Sigmoid colon (tissue), 7 donors: ENCODE measurements at places on chromosomes 11 and 22. TPM values are rescaled to one million over a fixed set of nuclear protein-coding genes. Genes with fewer than 3 reads are reported as not detected.

The TNNT3 gene
- not detected for total RNA-seq

The SYT12 gene
- not detected for total RNA-seq

GRCh38 chr11:134181707-134182106 is 42.1 kb downstream of the NCAPD3 start:
- no peak for DNase-seq

GRCh38 chr22:35900483-35901168 is 128.0 kb downstream of the RBFOX2 start:
- DNase-seq, result no peak

The C1QTNF4 gene
- 15.5 TPM for total RNA-seq

DNA sequence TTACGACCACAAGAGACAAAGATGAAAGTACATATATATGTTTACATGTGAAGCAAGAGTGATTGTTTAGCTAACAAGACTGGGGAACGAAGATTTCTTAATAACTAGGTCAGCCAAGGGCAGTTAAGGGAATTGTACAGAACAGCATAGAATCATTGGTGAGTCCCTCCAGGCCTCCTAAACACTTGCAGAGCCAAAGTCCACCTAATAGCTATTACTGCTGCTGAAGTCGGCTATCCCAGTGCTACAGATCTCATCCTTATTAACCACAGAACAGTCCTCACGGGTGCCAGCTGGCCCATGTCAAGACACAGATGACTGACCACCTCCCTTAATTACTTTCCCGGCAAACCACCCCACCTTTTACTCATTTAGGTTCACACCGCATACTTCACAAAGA is 68.5 kb upstream of the OPCML start:
- DNase-seq, result no peak

- no peak for DNase-seq
Observed at GRCh38 chr22:40187389-40187788, 9.7 kb downstream of the TNRC6B start.

The RCOR2 gene
- 0.71 TPM for total RNA-seq

DNA sequence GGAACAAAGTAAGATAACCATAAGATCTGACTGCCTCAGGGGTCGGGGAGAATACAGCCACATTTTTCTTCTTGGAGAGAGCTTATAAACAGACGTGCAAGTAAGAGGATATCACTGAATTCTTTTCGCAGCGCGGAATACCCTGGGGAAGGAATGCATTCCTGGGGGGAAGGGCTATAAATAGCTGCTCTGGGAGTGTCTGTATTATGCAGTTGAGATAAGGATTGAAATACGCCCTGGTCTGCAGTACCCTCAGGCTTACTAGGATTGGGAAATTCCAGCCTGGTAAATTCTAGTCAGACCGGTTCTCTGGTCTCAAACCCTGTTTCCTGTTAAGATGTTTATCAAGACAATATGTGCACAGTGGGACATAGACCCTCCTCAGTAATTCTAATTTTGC is 1491.7 kb upstream of the RAG2 start:
- DNase-seq, result no peak

- no peak for DNase-seq
Observed at GRCh38 chr11:68704887-68705286, 20.5 kb downstream of the GAL start.

DNA sequence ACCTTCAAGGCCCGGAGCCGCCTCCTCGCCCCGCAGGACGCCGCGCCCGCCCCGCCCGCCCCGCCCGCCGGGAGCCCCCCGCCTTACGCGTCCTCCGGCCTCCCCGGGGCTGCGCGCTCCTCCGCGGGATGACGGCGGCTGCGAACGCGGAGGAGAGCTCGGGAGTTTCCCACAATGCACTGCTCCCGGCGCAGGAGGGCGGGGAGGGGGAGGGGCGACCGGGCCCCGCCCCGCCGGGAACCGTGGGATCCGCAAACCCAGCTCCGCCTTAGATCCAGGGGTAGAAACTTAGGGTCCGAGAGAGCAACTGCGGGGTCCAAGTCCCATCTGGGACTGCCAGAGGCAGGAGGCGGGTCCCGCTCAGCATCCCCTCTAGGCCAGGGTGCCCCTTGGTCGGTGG is at the start of gene CEND1:
CEND1 (minus strand) TSS at position 148 of the 400 bp plus-strand sequence. CDS start 1,514 bp downstream, outside the sequence.
- no peak for DNase-seq

The CHADL gene
- total RNA-seq, result 16.8 TPM

The ARFIP2 gene
- 33.9 TPM for total RNA-seq

The SHANK2 gene
- total RNA-seq, result 13.3 TPM

DNA sequence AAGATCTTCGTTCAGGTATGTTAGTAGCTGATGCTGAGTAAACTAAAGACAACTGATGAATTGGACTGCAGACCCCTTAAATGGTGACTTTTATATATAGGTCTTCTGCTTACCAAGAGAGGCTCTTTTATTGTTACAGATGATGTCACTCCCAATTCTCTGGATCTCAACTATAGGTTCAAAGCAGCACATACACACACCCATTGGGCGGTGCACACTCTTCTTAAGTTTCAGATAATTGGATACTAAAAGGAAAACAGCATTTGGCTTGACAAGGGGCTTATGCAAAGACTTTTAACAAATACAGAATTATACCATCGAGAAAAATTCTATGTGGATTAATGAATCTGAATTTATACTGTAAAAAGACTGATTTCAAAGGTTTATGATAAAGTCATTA is at the start of gene PTH:
PTH (minus strand) TSS at position 69 of the 400 bp plus-strand sequence. CDS start 3,142 bp downstream, outside the sequence.
- DNase-seq, result no peak

- no peak for DNase-seq
Observed at GRCh38 chr11:13082588-13082987, 73.5 kb downstream of the RASSF10 start.

The CCDC90B gene
- 46.1 TPM for total RNA-seq

GRCh38 chr22:48238966-48239365 is 1476.5 kb downstream of the TBC1D22A start:
- DNase-seq, result no peak

GRCh38 chr11:70046089-70046488 is 32.0 kb upstream of the ANO1 start:
- no peak for DNase-seq

The HOATZ gene
- not detected for total RNA-seq

DNA sequence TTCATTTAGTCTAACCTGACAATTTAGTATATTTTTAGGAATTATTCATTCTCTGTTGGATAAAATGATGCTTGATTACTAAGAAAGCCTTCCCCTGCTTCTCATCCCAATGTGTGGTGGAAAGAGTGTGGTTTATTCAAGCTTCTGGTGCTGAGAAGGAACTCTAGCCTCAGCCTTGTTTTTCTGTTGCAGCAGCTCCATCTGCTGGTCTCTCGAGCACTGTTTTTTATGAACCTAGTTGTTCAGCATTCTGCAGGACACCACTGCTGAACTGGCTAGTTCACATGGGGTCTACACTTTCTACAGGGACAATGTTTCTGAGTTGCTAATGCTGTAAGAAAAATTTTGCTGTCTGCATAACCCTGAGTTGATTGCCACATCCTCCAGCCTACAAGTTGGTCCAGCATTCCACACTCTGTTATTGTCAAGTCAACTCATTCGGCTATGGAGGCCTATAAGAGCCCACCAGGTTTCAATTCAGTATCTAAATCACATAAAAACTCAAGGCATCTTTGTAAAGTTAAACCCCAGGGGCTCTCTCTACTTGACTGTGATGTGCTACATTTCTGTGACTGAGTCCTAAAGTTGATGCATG is 14.3 kb downstream of the OR2AG2 start:
- no peak for DNase-seq

The EXPH5 gene
- 0.49 TPM for total RNA-seq

The CATSPER1 gene
- not detected for total RNA-seq

GRCh38 chr11:86228269-86229038 is 16.1 kb upstream of the EED start:
- no peak for DNase-seq

DNA sequence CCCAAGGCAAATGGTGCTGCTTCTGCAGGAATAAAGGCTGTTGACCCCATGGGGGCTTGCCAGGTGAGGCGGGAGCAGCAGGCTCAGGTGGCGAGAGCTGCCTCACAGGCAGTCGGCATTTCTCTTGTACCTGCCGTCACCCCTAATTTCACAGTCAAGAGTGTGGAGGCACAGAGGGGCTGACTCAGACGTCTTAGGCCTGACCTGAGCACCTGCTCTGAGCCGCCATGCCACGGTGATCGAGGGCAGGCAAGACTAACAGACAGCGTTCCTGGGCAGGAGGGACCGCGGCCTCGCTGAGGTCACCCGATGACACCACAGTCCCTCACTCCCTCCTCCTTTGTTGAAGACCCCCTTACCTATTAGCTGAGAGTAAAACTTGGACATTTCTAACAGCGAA is 5.2 kb downstream of the ALG12 start:
- no peak for DNase-seq

The GRAP2 gene
- total RNA-seq, result 1.8 TPM

DNA sequence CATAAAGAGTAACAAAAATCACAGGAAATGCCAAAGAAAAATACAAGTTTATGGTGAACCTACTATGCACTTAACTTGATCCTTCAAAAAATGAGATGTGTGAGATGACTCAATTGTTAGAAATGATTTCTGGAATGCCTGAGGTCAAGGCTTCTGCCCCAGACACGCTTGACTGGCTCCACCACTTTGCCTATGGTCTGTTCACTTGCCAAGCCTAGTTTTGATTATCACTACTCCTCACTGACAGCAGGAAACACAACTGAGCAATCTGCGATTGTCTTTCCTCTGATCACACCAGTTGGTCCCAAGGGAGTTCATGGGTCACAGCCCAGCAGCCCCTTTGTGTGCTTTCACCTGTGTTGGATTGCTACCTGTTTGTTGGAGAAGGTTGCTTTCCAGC is 20.6 kb upstream of the PRDM10 start:
- no peak for DNase-seq

DNA sequence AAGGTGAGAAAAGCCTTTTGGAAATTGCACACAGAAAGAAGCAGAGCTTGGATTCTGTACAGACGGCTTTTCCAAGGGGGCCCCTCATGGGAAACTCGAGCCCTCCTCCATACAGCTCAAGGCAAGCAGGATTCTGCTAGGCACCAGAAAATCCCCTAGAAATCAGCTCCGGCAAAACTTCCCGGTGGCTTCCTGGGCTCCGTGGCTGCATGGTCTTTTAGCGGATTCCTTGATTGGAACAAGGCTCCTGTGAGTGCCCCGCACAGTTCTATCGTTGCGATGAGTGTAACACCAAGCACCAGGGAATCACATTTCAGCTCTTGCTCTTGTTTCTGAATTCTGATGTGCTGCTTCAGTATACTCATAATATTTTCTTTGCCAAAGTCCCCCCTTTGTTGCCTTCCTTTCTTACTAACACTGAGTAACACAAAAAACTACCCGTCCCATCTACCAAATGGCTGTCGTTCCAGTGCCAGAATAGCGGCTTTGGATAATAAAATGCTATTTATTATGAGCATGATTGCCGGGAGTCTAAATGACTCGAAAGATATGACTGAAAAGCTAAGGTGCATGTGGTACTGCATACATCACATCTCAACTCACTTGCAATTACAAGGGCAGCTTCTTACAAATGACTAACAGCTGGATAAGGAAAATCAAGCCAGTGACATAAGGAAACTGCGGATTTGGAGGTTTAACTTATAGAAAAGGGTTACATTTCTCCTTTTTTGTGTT is 494.1 kb downstream of the DLG2 start:
- no peak for DNase-seq

- DNase-seq, result no peak
Observed at GRCh38 chr22:16783930-16784354, 41.3 kb downstream of the XKR3 start.

The SNX32 gene
- 0.27 TPM for total RNA-seq

- DNase-seq, result no peak
Observed at GRCh38 chr22:44183287-44183588, 2.5 kb downstream of the PARVG start.

The SMC1B gene
- total RNA-seq, result not detected

- DNase-seq, result no peak
Observed at GRCh38 chr11:117668321-117668751, 128.7 kb downstream of the DSCAML1 start.

DNA sequence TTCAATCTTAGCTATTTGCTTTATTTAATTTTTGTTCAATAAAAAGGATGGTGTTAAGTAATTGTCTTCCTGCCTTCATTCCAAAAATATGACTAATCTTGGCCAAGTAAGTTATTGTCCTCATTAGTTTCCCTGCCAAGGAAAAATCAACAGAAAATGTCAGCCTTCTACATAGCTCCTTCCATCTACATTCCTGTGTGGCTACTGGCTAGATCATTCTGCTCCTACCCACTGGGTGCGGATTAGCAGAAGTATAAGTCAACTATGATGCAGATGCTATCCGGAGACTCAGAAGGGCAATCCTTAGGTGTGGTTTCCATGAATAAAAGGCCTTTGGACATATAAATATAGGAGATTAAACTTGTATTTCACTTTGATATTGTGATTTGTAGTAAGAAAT is 154.4 kb downstream of the SBF2 start:
- no peak for DNase-seq

GRCh38 chr11:134995741-134996140 is 583.7 kb upstream of the B3GAT1 start:
- DNase-seq, result no peak

The APOA1 gene
- not detected for total RNA-seq

DNA sequence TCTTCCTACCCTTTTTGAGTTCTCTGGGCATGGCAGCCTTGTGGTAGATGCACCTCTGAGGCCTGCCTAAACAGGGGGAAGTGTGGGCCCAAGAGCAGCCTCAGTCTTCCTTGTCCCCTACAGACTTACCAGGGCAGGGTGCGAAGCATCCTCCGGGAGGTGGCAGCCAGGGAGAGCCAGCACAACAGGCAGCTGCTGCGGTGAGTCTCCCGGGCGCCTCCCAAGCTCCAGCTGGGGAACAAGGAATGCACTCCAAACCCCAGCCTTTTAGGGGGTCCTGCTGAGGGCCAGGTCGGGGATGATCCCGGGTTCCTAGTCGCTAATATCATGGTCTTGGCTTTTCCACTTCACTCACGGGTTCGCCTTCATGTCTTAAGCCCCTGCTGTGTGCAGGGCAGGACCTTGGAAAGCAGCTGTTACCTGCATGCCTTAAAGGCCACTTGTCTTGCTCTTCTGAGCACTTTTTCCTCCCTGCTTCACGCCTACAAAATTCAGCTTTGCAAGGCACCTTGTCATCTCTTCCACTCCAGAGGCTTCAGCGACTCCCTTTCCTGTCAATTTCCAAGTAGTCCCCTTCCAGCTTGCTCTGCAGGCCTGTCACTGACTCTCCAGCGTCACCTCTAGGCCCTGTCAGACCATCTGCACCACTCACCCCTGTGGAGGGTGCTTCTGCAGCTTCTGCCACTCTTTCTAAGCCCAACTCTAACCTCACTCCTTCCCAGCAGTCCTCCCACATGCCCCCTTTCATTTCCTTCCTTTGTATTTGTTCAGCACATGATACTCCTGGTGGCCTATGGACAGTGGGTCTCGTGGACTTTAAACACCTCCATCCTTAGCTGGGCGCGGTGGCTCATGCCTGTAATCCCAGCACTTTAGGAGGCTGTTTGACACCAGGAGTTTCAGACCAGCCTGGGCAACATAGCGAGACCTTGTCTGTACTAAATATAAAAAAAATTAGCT is 57.0 kb downstream of the PISD start:
- DNase-seq, result peak; percentile 48
